ENCODE measurements at places on chromosomes 7 and 10.

GRCh38 chr7:12909483-12909882 lies 222.1 kb downstream of the ARL4A start:
- DNase-seq: no peak

- no peak for DNase-seq
Measured at GRCh38 chr7:33215992-33216391, 86.6 kb downstream of the BBS9 start.

DNA sequence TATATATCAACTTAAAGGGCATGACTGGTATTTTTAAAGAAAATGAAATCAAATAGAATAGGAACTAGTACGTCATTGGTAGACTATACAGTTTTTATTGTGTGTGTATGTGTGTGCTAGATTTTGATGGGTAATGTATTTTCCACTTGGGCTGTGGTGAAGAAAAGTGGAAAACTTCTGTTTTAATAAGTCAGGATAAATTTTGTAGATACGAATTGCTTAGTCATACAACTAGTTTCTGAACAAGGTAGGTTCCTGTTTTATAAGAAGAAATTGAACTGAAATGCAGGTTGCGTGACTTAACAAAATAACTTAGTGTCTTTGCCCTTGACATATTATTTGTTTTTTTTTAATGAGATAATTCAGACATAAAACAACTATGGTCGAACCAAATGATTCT lies 24.3 kb downstream of the UBN2 start:
- no peak for DNase-seq

GRCh38 chr7:91107460-91107859 lies 156.8 kb upstream of the FZD1 start:
- no peak for DNase-seq

- DNase-seq: no peak
Measured at GRCh38 chr7:158824028-158824427, 5.3 kb downstream of the ESYT2 start.

- no peak for DNase-seq
Measured at GRCh38 chr7:128919241-128919640, 8.7 kb upstream of the KCP start.

DNA sequence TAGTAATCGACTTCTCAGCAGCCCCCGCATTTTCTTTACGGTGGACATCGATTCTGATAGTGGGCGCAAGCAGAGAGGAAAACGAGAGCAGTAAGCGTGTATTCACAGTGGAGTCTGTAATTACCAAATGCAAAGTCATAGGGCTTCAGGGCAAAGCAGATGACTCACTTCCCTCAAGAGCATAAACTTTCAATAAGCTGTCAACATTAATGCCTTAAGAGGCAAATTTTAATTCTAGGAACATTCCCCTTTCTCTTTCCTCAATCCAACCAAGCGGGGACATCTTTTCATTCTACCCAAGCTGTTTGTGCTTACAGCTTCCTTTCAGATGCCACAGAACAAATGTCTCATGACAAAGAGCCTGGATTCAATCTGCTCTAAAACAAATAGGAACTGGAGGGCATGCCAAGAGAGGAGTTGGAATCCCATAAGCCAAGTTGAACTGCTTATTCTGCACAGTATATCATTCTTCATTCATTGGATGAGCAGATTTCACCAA lies 48.6 kb downstream of the MALSU1 start:
- no peak for DNase-seq

Data from anterior cingulate cortex (tissue), 58 donors.